ENCODE measurements at places on chromosomes 13 and 19. TPM values are rescaled to one million over a fixed set of nuclear protein-coding genes. Genes with fewer than 3 reads are reported as not detected.

LIM2 gene
- polyA plus RNA-seq, result not detected

FGF22 gene
- polyA plus RNA-seq, result 1.2 TPM

FCER2 gene
- 2.6 TPM for polyA plus RNA-seq

ZNF626 gene
- 16.7 TPM for polyA plus RNA-seq

SH2D3A gene
- 0.40 TPM for polyA plus RNA-seq

MEF2B gene
- 6.0 TPM for polyA plus RNA-seq

GRCh38 chr19:10809651-10810285, 26.2 kb downstream of the TMED1 start:
- H3K4me1 ChIP-seq, result peaks cover 6% of the 10 kb centered on the region
- DNase-seq, result no peak
- no peak overlapping the region for H3K4me3 ChIP-seq
- H3K27me3 ChIP-seq, result no peaks in the 10 kb centered on the region

DNA sequence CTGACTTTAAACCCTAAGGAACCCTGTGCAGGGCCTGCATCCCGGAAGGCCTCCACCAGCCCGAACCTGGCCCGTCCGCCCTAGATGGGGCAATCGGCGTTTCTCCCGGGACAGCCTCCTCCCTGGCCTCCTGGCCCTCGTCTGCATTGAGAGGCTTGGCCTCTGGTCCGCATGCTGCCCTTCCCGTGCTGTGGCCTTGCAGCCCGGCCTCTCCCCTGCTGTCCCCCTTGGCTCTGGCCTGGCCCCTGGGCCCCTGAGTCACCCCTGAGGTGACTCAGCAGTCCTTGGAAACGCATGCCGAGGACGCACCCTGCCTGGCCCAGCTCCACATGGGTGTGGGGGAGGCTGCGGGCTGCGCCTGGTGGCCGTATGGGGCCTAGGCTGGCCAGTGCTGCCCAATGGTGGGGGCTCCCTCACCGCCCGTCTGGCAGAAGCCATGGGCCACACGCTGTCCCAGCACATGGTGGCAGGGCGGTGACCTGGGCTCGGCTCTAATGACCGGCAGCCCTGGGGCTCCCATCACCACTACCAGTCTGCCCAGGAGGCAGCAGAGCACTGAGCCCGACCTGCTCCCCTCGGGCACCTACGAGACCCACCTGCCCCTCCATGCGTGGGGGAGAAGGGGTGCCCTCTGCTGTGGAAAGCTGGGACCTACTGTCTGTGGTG, 25.7 kb downstream of the SH3GL1 start:
- peaks cover 92% of the 10 kb centered on the region for H3K4me1 ChIP-seq
- peak; percentile 95 for DNase-seq
- no peaks in the 10 kb centered on the region for H3K36me3 ChIP-seq
- H3K27ac ChIP-seq, result peak overlapping the region; percentile 79

DNA sequence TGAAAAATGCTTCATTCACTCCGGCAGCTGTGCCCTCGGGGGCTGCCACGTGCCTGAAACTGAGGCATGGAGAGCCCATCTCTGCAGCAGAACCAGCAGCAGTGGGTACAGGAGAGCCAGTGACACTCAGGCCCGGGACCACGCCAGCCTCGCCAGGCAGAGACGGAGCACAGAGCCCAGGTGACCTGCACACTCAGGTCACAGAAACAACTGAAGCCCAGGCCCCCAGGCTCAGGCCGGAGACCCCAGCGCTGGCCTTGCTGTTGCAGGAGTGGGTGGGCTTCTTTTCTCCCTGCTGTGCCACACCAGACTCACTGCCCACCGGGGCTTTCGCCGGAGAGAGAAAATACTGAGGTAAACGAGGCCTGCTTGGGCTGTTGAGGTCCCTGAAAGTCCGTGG, 117.3 kb downstream of the SOX1 start:
- no peak for DNase-seq
- H3K4me3 ChIP-seq, result no peak overlapping the region
- no peaks in the 10 kb centered on the region for H3K4me1 ChIP-seq
- H3K27ac ChIP-seq, result no peak overlapping the region
- H3K36me3 ChIP-seq, result no peaks in the 10 kb centered on the region
- no peaks in the 10 kb centered on the region for H3K27me3 ChIP-seq

- no peaks in the 10 kb centered on the region for H3K27me3 ChIP-seq
- H3K4me1 ChIP-seq, result no peaks in the 10 kb centered on the region
- no peak overlapping the region for H3K4me3 ChIP-seq
- H3K27ac ChIP-seq, result no peak overlapping the region
- no peak for DNase-seq
- H3K36me3 ChIP-seq, result no peaks in the 10 kb centered on the region
These were observed 26.8 kb upstream of the ACOD1 start for GRCh38 chr13:76921516-76921915.

DNA sequence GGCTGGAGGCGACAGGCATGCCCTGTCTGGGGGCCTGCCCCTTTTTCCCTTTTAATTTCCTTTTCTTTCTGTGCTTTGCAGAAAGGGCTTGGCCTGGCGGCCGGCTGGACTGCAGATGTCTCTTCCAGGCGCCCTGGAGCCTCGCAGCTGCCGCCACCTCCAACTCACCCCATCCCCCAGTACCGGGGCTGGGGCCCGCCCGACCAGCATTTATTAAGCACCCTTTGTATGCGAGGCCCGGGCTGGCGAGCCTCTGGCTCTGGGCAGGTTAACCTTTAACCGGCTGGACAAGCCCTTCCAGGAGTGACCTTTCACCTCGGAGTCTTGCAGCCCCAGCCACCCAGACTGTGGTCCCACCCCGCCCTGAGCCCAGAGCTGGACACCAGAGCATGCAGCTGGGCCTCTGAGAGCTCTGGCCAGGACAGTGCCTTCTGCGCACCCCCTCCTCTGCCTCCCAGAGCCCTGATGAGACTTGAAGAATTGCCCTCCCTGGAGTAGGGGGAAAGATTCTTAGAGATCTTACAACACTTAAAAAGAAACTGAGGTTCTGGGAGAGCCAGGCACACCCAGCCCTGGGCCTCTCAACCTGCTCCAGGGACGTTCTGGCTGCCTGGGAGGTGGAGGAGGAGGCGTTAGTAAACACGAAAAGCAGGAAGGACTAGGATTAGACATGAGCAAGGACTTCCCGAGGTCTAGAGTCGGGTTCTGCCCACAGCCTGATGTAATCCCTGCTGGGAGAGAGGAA, 1.1 kb upstream of the NR2F6 start:
- DNase-seq, result peak; percentile 41
- peak overlapping the region; percentile 99 for H3K4me3 ChIP-seq
- no peaks in the 10 kb centered on the region for H3K4me1 ChIP-seq
- H3K27ac ChIP-seq, result peak overlapping the region; percentile 62
- no peaks in the 10 kb centered on the region for H3K36me3 ChIP-seq

DNA sequence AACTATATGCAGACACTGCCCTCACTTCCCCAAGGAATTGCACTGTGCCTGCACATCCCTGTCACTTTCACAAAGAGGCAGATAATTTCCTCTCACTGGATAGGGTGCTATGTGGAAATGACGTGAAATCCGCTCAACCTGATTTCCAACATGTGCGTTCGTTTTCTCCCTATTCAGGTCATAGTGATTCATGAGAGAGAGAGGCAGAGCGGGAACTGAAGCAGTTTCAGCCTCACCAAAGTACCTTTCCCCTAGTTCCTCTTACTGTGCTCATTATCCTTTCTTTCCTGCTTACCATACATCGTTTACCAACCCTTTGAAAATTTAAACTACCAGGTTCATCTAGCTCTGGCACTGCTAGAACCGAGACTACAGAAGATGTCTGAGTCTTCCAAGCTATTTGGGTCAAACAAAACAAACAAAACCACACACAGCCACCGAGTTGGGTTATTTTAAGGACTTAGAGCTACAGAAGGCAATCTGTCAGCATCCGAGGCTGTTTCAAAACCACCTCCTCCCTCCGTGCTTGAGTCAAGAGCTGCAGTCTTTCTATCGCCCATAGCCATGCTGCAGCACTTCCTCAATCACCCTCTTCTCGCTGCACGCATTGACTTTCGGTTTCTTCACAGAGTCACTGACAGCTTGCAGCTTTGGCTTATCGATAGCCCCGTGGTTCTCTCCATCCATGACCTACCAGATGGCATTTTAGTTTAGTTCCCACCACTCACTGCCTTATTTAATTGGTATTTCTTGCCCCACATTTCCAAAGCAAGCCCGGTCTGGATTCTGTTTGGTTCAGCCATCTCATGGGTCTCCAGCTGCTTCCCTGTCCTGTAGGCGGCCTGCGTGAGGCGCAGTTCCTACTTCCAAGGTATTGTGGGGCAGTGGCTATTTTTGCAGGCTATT, 1395.8 kb downstream of the EFNB2 start:
- peak; percentile 21 for DNase-seq
- H3K27me3 ChIP-seq, result no peaks in the 10 kb centered on the region
- no peaks in the 10 kb centered on the region for H3K4me1 ChIP-seq

- no peak overlapping the region for H3K4me3 ChIP-seq
- no peaks in the 10 kb centered on the region for H3K27me3 ChIP-seq
- DNase-seq, result no peak
- H3K36me3 ChIP-seq, result no peaks in the 10 kb centered on the region
- no peak overlapping the region for H3K27ac ChIP-seq
These were observed 157.5 kb downstream of the PCDH20 start for GRCh38 chr13:61258185-61258584.

DNA sequence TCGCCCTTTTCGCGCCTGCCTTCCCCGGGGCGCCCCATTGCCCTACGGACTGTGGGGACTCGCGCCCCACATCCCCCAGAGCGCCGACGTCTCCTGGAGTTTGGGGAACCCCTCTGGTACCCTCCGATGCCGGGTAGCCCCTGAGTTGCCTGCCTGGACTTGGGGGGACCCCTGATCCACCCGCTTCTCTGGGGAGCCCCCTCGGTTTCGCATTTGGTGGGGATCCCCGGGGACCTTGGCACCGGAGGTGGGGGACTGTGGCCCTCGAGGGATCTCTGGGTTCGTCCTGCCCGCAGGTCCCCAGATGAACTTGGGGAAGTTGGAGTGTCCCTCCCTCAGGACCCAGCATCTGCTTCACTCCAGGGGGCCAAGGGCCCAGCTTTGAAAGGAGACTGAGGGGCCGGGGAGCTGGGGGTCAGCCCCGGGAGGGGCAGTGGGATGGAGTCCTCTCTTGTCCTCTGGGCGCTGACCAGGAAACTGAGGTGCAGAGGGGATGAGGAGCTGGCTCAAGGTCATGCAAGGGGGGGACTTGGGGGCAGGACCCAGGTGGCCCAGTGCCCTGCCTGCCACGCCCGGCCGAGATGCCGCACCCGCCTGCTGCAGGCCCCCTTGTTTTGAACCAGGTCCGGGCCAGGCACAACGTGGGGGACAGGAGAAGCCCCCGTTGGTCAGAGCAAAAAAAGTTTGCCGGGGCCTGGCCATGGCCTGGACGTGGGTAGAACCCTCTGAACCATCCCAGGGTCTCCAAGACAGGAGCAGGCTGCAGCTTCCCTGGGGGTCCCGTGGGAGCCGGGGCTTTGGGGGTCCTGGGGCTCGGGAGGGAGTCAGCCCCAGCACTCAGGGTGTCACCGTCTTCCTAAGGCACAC, 1.0 kb downstream of the EFNA2 start:
- no peak for DNase-seq
- peaks cover 60% of the 10 kb centered on the region for H3K27me3 ChIP-seq
- no peaks in the 10 kb centered on the region for H3K36me3 ChIP-seq
- no peak overlapping the region for H3K27ac ChIP-seq

- H3K4me3 ChIP-seq, result no peak overlapping the region
- no peaks in the 10 kb centered on the region for H3K4me1 ChIP-seq
- no peaks in the 10 kb centered on the region for H3K27me3 ChIP-seq
- no peak overlapping the region for H3K27ac ChIP-seq
- H3K36me3 ChIP-seq, result no peaks in the 10 kb centered on the region
These were observed 1210.2 kb upstream of the ATXN8OS start for GRCh38 chr13:68897331-68897928.

DNA sequence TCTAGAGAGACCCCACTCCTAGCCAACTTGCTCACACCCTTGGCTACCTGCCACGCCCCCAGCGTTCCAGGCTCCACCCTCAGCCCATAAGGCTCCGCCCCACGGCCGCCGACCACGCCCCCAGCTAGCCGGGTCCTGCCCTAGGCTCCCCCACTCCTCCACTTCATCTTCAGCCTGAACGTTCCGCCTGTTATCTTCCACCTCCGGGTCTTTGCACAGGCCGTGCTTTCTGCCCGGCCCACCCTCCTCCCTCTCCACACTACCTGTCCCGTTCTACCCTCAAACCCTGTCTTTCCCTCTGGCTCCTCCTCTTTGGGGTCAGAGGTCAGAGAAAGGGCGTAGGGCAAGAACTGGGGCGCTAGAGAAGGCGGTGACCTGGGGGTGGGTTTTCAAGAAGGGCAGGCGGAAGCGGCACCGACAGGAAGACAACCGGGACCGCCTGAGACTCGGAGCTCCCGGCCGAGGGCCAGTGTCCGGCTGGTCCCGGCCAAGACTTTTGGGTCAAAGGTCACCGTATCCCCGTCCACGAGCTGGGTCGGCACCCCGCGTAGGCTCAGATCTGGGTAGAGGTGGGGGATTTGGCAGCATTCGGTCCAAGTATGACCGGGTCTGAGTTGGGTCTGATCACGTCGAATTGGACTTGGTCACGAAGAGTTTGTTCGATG, 2.2 kb downstream of the PDE4C start:
- DNase-seq, result peak; percentile 31
- no peak overlapping the region for H3K27ac ChIP-seq
- peaks cover 24% of the 10 kb centered on the region for H3K27me3 ChIP-seq
- H3K36me3 ChIP-seq, result no peaks in the 10 kb centered on the region
- peaks cover 18% of the 10 kb centered on the region for H3K4me1 ChIP-seq
- H3K4me3 ChIP-seq, result no peak overlapping the region

DNA sequence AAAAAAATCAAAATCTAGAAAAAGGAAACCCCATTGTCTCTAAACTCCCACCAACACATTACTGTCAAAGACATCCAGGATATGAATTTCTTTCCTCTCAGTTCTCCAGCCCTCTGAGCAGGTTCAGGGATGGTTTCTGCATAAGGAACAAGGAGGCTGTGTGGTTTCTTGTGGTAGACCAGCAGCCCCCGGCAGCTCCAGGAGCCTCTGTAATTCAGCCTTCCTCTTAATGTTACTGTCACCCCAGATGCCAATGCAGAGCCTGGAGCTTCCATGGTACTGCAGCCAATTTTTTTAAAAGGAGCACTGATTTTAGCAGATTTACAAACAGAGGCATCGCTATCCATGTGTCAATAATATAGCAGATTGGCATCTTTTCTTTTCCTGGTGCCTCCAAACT, 100.6 kb upstream of the FAM216B start:
- no peak for DNase-seq
- H3K4me3 ChIP-seq, result no peak overlapping the region
- H3K4me1 ChIP-seq, result no peaks in the 10 kb centered on the region
- no peak overlapping the region for H3K27ac ChIP-seq

- H3K4me3 ChIP-seq, result no peak overlapping the region
- H3K27me3 ChIP-seq, result no peaks in the 10 kb centered on the region
- DNase-seq, result no peak
These were observed 38.1 kb upstream of the KCTD15 start for GRCh38 chr19:33758541-33759013.

DNA sequence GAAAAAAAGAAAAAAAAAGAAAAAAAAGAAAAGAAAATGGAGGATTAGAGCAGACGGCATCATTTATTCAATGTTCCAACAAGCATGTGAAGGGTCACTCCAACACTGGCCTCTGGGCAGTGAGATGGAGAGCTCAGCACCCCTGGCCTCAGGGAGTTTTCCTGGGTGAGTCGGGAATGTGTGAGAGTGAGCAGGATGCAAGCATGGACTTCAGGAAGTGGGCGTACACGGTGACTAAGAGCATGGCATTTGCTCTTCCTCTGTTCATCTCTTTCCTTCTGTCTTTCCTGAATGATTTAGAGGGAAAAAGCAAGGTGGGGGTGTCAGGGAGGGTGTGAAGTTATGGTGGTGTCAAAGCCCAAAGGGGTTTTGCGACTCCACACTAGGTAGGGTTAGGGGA, 682 bp upstream of the CABP5 start:
- no peak for DNase-seq
- no peaks in the 10 kb centered on the region for H3K27me3 ChIP-seq
- H3K36me3 ChIP-seq, result no peaks in the 10 kb centered on the region
- no peak overlapping the region for H3K4me3 ChIP-seq
- H3K27ac ChIP-seq, result no peak overlapping the region
